ENCODE measurements at places on chromosomes 2 and 18.
A peak's percentile ranks its signal among the peaks of the same experiment; 100 is the strongest.

GRCh38 chr2:205848601-205849000, 166.3 kb downstream of the NRP2 start:
- DNase-seq: no peak

- no peak for DNase-seq
Measured at GRCh38 chr2:628651-629050, 48.6 kb downstream of the TMEM18 start.

DNA sequence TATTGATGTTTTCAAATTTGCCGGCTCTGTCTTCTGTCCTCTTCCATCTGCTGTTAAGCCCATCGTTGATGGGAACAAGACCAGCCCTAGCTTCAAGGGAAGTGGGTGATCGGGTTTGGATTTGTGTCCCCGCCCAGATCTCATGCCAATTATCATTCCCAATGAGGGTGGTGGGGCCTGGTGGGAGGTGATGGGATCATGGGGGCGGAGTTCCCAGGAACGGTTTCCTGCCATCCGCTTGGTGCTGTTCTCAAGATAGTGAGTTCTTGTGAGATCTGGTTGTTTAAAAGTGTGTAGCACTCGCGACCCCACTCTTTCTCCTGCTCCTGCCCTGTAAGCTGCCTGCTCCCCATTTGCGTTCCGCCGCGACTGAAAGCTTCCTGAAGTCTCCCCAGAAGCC, 9.5 kb downstream of the ASB18 start:
- DNase-seq: no peak

GRCh38 chr2:26033270-26033817, 540 bp upstream of the RAB10 start:
- DNase-seq: peak; percentile 88

DNA sequence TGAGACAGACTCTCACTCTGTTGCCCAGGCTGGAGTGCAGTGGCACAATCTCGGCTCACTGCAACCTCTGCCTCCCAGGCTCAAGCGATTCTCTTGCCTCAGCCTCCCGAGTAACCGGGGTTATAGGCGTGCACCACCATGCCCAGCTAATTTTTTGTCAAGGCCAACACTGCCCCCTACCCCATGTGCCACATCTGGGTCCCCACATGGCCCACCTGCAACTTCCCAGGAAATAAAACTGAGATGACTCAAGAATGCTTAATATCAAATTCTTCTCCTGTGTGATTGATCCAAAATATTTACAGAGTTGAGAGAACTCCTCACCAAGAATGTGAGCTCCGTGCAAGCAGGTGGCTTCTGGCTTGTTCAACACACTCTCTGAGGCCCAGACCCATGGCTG, 9.1 kb downstream of the AP1S3 start:
- no peak for DNase-seq

DNA sequence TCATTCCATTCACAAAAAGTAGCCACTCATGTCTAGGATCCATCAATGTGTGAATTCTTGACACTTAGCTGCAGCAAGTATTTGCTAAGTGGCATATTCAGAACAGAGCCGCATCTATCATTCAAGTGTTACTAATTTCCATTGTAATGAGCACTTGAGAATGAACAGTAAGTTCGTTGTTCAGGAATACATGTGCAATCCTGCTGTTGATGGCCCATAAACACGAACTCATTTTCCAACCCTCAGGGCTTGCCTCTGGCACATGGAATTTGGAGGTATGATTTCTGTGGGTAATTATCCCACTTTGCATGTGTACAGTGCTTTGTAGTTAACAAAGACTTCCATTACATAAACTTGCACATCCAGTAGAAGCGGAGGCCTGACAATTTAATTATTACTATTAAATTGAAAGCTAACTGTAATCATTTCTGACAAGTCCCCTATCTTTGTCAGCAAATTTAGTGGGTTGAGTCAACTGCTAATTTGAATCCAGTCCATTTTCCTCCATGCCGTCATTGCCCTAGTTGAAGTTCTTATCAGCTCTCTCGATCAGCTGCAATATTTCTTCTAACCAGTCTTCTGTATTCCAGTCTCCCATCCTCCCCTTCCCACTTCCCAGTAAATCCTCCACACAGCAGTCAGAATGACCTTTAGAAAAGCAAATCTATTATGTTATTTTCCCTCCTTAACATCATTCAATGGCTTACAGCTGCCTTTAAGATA, 116.0 kb upstream of the AQP4 start:
- no peak for DNase-seq

DNA sequence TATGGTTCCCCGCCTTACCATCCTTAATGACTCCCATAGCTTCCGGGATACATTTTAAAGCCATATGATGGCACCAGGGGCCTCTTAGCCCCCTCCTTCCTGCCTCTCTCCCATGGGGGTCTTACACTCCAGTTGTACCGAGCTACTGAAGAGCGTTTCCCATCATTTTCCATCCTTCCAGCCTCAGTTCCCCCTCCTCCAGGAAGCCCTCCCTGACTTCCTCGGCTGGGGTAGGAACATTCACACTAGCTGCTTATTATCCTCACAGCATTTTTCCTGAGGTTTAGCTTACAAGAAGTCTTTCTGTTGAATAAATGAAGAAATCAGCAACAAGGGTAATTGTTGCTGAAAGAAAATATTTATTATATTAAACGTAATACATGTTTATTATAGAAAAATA, 41.1 kb downstream of the LRRFIP1 start:
- no peak for DNase-seq

DNA sequence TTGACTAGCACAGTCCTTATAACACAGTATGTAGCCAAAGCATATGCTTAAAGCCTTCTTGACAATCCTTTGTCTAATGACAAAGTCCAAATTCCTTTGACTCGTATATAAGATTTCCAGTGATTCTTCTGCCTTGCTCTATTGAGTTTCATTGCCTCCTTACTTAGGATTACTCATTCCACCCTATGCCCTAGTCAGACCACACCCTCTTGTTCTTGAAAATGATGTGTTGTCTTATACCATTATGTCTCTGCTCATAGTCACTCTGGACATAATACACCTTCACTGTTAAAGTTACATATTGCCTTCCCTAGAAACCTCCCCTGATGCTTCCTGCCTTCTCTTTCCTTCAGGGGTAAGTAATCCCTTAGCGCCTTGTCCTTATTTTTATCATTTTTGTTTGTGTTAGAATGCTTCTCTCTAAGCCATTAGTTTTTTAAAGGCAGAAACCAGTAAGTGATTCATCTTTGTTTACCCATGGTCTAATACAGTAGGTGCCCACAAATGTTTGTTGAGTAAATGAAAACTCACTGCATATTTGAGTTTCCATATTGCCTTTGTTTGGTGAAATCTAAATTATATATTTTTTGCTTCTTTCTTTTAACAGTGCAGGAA, 19.3 kb downstream of the GPD2 start:
- no peak for DNase-seq

DNA sequence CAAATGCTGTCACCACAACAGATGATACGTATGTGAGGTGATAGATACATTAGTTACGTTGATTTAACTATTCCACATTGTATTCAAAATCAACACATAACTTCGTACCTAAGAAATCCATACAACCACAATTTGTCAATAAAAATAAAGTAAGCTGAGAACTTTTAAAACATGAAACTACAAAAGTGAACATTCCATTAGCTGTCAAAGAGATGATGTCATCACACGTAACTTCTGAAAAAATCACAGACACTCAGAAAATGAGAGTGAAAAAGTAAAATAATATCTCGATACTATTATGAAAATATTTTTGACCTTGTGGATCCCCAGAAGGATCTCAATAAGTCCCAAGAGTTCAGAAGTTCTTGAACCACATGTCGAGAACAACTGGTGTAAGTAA, 161.6 kb upstream of the GALNT13 start:
- no peak for DNase-seq

- no peak for DNase-seq
Measured at GRCh38 chr2:64828261-64828660, 160.9 kb upstream of the SLC1A4 start.

GRCh38 chr2:233819884-233820773, 34.2 kb downstream of the HJURP start:
- DNase-seq: no peak

- DNase-seq: no peak
Measured at GRCh38 chr2:29000481-29000880, 19.4 kb downstream of the TOGARAM2 start.

DNA sequence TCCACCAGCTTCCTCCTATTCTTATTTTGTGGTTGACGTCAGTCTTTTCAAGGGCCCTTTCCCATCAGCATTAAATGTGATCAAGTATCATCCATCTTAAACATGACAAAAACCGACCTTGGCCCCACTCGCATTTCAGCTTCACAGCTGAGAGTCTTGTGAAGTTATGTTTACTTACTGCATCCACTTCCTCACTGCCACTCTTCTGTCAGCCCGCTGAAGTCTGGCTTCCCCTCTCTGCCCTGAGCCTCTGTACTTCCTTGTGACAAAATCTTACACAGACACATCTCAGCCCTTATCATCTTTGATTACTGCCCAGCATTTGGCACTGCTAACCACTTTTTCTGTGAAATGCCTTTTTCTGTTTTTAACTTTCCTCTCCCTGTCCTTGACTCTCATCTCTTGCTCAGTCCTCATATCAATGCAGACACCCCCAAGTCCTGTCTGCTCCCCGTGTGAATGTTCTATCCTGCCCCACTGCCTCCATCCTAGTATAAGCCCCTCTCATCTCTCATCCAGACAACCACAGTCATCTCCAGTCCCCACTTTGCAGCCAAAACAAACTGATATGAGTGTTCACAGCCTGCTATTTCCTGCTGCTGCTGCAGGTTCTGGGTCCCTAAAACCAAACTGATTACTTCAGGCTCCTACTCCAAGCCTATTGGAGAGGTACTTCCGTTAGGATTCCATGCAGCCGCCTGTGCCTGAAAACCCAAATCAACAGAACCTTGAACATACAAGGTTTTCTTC, 31.4 kb downstream of the FOSL2 start:
- DNase-seq: no peak

DNA sequence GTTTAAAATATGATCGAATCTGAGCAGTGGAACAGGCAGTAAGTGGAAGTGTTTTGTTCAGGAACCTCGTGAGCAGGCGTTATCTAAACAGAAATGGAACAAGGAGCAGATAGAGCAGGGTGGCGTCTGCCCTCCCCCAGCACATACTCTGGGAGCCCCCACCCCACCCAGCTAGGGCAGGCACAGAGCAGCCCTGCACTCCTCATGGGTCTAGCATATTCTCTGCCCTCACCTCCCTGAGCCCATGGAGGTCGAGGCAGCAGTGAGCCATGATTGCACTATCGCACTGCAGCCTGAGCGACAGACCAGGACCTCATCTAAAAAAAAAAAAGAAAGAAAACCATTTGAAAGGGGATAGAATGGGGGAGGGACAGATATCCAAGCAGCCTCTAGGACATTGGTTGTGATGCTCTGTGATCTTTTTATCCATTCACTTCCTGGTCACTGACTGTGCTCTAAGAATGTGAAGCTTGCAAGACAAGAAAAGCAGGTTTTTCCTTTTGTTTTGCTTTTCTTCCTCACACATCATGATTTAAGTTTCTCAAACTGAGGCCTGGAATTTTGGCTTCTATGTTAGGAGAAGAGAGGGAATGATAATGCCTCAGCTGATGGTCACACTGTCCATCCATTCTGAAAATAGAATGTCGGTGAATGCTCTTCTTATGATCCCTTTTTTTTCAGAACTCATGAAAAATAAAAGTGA, 3.1 kb downstream of the MLPH start:
- no peak for DNase-seq

DNA sequence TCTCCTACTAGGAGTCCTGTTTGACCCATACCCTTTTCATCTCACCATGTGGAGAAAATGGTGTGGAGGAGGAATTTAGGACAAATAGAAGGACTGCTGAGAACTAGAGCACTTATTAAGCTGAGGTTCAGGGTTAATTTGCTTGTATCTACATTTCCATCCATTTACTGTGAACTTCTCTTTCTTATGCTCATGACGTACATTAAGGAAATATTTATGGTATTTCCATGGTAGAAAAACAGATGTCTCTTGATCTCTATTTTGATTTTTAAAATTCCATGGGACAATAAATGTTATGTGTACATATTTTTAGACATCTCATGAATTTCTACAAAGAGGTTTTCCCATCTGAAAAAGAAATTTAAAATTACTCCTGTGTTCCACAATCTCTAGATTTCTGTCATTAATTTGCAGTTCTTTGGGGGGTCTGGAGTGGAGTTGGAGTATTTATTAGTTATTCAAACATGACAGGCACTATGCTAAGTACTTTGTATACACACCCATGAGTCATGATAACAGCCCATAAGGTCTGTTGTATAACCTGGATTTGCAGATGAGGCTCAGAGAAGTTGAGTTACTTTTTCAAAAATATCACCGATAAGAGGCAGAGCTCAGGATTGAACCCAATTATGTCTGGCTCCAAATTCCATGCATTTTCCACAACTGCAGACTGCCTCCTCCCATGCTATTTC, 112.6 kb downstream of the COPS8 start:
- no peak for DNase-seq

- DNase-seq: no peak
Measured at GRCh38 chr2:240467149-240467642, 31.7 kb downstream of the GPC1 start.

- no peak for DNase-seq
Measured at GRCh38 chr2:140248623-140249022, 1468.4 kb upstream of the NXPH2 start.

- no peak for DNase-seq
Measured at GRCh38 chr2:64939332-64939917, 49.8 kb upstream of the SLC1A4 start.

DNA sequence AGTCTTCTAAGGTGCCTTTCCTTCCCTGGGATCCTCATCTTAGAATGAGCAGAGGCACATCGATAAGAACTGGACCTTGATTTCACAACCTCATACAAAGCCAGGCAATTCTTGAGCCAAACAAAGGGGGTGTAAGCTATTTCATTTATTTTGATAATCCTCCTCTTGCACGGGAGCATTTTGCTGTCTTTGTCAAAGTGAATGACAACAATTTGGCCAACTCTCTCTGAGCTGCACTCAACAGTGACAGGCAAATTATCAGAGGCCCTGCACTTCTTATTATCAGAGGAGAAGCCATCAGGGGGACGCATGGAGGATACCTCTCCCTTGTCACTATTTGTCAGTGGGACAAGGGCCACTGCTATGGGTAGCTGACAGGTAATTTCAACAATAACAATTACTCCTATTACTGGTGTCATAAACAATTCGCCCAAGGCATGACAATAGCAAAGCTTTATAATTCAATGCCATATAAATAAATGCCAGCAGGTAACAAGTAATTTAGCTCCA, 260.4 kb downstream of the MEIS1 start:
- DNase-seq: no peak

- no peak for DNase-seq
Measured at GRCh38 chr18:9413576-9413975, 61.7 kb upstream of the RALBP1 start.

- peak; percentile 93 for DNase-seq
Measured at GRCh38 chr2:233953087-233953801, 36.1 kb downstream of the TRPM8 start.

GRCh38 chr2:120863661-120864320, 128.1 kb downstream of the GLI2 start:
- no peak for DNase-seq

Measured in NCI-H1092 treated with DMSO at 0.1 percent for 48 hours (cell line).